Stimulated activated CD8-positive, alpha-beta memory T cell treated with anti-CD3 and anti-CD28 coated beads, Interleukin-7, amount 100 ng/mL, for 1 hour (primary cell): ENCODE measurements at places on chromosomes 7 and 10.

GRCh38 chr10:32266566-32266965 is 80.4 kb downstream of the EPC1 start:
- DNase-seq = no peak

- no peak for DNase-seq
Measured at GRCh38 chr7:32890010-32890792, 1.4 kb downstream of the KBTBD2 start.

DNA sequence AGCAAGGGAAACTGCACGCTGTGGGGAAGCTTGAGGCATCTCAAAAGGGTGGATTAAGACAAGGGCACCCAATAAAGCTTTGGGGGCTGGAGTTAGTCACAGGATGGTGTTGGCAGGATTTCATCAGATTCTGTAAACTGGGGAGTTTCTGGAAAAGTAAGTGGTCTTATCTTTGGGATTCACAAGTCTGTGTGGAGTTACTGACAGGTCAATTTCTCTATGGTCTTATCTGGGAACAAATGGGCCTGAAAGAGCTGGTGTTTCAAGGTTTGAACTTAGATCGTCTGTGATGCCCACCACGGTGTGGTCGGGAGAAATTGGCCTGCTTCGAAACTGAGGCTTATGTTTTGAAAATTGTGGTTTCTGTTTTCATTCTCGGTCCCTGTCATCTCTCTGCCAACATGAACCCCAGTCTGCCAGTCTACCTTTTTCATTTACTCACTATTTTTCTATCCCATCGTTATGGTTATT is 23.8 kb upstream of the AOAH start:
- DNase-seq = no peak

GRCh38 chr7:23712368-23713284 is 2.6 kb downstream of the STK31 start:
- no peak for DNase-seq

- no peak for DNase-seq
Measured at GRCh38 chr7:129089521-129090212, 34.8 kb upstream of the TNPO3 start.

GRCh38 chr10:95831515-95831914 is 75.6 kb downstream of the ENTPD1 start:
- DNase-seq = no peak

- no peak for DNase-seq
Measured at GRCh38 chr7:5690931-5691473, 90.5 kb downstream of the RNF216 start.

DNA sequence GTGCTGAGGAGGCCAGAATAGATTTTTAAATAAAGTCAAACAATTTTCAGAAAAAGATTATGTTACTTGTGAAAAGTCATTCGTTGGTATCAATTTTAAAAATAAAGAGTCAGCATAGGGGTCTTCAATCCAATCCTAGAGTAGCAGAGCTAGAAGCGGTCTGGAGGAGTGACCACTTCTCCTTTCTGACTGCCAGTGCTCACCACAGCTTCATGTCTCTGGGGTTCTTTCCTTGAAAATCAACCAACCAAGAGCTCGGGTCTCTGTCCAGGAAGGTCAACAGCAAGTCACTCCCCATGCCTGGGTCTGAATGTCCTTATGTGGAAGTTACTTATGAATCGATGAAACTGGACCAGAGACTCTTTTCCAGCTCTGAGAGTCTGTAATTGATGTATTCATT is 14.3 kb downstream of the PTPRN2 start:
- DNase-seq = no peak

GRCh38 chr7:117111535-117111934 is 158.2 kb downstream of the ST7 start:
- no peak for DNase-seq

DNA sequence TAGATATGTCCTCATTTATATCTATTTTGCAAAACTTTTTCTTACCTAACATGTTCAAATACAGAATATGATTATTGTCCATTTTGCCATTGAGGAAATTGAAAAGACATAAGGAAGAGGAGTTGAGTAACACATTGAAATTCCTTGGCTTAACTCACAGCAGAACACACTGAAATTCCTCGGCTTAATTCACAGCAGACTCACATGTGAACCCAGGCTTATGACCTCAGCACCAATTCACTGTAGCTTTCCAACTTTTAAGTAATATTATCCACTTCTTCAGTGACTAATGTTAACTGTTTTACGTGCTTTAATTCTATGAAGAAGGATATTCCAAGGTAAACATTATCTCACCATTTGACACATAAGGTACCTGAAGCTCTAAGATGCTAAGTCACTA is 597.5 kb upstream of the PFKP start:
- no peak for DNase-seq

DNA sequence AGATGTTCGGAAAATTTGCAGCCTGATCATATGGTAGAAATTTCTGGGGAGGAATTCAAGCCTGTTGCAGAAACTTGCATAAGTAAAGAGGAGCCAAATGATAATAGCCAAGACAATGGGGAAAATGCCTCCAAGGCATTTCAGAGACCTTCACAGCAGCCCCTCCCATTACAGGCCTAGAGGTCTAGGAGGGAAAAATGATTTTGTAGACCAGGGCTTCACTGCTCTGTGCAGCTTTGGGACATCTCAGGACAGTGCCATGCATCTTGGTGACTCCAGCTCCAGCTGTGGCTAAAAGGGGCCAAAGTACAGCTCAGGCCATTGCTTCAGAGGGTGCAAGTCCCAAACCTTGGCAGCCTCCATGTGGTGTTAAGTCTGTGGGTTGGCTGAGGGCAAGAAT is 50.6 kb upstream of the CYP2C18 start:
- DNase-seq = no peak

DNA sequence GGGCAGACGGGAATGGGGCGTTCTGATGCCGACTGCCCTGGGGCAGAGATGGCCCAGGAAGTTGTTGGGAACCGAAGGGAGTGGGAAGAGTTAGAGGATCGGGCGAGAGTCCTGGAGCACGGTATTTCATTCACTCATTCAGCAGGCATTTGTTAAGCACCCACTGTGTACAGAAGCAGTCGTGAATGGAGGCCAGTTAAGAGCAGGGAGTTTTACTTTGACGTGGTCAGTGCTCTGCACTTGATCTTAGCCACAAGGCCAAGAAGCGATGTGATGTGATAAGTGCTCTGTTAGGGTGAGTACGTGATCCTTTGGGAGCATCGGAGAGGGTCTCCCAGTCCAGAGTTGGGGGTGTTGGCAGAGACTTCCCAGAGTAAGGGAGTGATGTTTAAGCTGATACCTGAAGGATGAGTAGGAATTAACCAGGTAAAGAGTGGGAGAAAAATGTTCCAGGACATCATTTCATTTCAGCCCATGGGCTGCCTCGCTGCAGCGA is 890 bp downstream of the ZFYVE27 start:
- no peak for DNase-seq

- no peak for DNase-seq
Measured at GRCh38 chr7:42698600-42699374, 213.1 kb downstream of the C7orf25 start.

GRCh38 chr10:75263806-75264205 is 28.0 kb upstream of the COMTD1 start:
- no peak for DNase-seq

- DNase-seq = no peak
Measured at GRCh38 chr7:134453518-134453917, 5.4 kb downstream of the AKR1B1 start.

DNA sequence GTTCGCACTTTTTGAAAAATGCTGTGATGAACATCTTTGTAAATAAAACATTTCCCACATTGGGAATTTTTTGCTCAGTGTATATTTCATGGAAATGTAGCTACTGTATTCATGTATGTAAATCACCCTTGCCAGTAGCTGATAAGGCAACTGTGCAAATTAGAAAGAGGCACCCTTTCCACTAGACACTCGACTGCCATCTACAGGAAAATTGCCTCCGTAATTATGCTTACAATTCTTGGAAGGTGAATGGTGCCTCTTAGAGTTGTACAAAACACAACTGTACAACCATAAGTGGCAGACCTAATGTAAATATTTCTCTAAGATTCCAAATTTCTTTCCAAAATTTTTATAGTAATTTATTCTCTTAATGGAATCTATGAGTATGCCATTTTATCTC is 491.7 kb downstream of the CCSER2 start:
- no peak for DNase-seq

- DNase-seq = no peak
Measured at GRCh38 chr7:132590162-132590561, 13.9 kb upstream of the PLXNA4 start.

- no peak for DNase-seq
Measured at GRCh38 chr10:60399328-60399727, 9.7 kb upstream of the ANK3 start.

- no peak for DNase-seq
Measured at GRCh38 chr10:31087851-31088250, 56.2 kb upstream of the ZNF438 start.

- no peak for DNase-seq
Measured at GRCh38 chr7:27248911-27249723, 6.5 kb downstream of the EVX1 start.

DNA sequence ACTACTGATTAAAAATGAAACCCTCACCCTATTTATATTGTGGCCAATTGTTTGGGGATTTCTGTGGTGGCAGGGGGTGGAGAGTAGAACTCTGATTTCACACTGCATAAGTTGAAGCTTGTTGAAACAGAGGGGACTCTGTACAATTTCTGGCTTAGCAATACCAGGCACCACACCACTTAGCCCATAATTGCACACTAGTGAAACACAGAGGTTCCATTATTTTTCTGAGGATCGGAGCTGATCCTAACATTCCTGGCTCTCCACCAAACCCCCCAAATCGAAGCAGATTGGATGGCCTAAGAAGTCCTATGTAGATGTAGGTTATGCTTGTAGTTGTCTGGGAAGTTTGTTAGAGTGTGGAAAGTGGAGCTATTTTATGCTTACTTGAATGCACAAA is 47.0 kb downstream of the PTN start:
- DNase-seq = no peak

GRCh38 chr7:2968176-2968575 is 75.5 kb downstream of the CARD11 start:
- DNase-seq = no peak

DNA sequence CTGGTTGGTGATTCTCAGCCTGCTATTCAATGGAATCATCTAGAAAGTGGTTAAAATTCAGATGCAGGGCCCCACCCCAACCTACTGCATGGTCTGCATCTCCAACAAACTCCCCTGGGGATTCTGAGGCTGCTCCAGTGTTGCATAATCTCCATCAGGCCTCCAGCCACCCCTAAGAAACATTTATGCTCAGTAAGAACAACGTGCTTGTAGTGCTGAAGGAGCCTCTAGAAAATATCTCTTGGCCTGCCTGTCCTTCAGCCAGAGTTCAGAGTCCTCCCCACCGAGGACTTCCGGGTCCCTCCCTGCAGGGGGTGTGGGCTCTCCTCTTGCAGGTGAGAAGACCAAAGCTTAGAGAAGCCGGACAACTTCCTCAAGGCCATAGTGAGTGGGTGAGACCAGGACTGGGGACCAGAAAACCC is 159.8 kb downstream of the SH3PXD2A start:
- no peak for DNase-seq

- no peak for DNase-seq
Measured at GRCh38 chr7:28711114-28711513, 247.0 kb downstream of the TRIL start.

- no peak for DNase-seq
Measured at GRCh38 chr10:6141296-6142151, 52.7 kb downstream of the RBM17 start.

GRCh38 chr10:25766687-25767221 is 167.3 kb upstream of the MYO3A start:
- DNase-seq = no peak

GRCh38 chr7:36638140-36638539 is 86.2 kb downstream of the AOAH start:
- no peak for DNase-seq

DNA sequence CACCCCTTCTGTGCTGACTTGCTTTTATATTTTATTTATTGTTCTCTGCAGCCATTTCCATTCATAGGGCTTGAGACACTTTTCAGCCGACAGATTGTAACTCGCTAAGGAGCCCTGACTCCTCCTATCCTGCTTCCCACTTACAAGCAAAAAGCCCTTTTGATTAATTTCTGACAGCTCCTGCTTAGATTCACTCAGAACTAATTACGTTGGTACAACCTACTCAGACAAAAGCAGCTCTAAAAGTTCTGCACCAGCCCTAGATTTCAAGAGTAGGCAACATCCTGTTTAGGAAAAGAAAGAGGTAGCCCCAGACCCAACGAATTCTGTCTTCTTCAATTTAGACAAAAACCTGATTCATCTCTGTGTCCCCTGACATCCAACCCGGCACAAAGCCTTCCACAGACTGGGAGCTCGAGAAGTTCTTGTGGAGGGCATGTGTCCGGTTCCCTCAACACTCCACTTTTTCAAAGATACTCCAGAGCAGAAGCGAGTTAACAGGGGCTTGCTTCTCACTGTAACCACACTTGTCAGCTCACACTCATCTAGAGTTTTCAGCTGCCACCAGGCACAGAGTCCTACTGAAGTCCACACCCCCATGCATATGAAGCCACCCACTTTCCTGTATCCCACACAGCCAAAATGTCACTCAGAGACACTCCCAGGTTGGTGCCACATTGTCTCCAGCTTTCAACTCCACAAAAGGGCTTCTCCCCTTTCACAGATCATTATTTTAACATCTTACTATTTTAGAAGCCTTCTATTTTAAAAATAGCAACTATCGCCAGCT is 113.6 kb upstream of the NFE2L3 start:
- DNase-seq = no peak

DNA sequence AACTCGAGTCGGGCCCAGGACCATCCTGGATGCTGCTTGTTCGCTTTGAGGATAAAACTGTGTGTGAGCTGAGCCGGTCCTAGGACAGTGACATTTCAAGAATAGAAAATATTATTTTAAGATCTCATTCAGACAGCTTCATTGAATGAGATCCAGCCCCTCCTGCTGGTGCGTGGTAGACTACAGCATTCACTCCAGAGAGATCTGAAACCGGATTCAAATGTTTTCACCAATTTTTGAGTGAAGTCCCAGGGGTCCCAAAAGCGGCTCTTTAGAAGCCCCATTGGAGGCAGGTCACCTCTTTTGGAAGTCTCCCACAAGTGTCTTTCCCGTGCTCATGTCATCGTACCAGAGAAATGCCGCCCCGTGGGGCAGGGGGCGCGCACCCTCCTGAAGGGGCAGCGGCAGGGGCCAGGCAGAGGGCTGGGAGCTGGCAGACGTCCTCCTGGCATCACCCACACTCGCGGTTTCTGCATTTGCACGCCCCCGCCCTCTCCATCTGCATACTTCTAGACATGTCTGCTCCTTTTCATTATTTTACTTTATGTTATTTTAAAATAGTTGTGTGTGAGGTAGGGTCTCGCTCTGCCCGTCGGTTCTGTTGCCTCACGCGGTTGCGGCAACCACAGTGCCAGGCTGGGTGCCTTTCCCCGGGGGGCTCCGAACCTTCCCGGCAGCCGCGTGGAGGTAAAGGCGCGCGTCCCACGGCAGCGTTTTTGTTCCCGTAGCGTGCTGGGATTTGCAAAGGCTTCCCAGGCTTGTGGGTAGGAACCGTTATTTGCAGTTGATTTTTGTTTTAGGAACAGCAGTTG is 52.3 kb upstream of the DPYSL4 start:
- DNase-seq = no peak
